ENCODE measurements at places on chromosomes 7 and 10.

DNA sequence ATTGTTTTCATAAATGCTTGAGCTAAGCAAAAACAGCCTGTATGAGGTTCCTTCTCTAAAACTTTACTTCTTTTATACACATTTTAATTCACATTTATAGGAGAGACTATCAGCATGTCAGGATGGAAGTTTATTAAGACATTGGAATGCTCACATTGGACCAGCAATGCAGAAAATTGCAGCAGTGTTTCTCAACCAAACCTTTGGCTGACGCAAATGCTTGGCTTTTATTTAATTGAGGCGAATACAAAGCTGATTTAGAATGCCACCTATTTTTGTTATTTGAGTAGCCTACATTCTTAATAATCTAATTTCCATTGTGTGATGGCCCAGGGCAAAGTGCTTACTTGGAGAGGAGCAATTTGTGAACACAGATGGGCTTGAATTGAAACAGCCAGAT, 283.2 kb downstream of the ARL4A start:
- no peak for DNase-seq

DNA sequence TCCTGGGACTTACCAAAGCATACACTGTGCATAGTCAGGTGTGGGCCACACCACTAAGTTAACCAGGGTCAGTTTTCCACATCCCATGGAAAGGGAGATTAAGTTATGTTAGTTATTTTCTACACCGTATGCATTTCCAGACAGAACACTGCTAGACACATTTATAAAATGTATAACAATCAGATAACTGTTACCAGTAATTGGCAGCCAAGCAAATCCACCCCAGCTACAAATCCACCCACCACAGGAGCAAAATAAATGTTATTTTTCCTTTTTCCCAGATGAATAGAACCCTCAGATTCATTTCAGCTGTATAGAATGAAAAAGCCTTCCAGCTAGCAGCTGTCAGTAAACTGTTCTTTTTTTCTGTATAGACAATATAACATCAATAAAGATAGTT, 256.9 kb upstream of the FZD1 start:
- DNase-seq, result no peak

GRCh38 chr10:97188261-97188711, 2.5 kb upstream of the SLIT1 start:
- DNase-seq, result no peak

DNA sequence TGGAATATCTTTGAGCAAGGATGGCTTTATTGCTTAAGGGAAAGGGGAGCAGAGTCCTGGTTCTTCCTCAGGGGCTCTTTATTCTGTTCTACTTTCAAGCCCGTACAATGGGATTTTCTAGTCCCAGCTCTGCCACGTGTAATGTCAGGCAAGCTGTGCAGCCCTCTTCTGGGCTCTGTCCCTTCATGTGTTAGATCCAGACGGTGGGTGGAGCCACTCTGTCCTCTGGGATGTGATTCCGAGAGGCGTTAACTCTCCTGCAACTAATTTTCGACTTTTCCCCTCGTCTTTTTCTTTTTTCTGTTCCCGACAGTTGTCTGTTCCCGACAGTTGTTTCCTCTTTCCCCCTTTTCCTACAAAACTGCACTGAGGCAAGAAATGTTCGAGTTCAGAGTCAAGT, 34.8 kb downstream of the FBH1 start:
- DNase-seq, result no peak

GRCh38 chr7:8149222-8149621, 112.7 kb downstream of the ICA1 start:
- DNase-seq, result no peak

- DNase-seq, result no peak
These were observed 77.5 kb upstream of the INSIG1 start for GRCh38 chr7:155219947-155220769.

DNA sequence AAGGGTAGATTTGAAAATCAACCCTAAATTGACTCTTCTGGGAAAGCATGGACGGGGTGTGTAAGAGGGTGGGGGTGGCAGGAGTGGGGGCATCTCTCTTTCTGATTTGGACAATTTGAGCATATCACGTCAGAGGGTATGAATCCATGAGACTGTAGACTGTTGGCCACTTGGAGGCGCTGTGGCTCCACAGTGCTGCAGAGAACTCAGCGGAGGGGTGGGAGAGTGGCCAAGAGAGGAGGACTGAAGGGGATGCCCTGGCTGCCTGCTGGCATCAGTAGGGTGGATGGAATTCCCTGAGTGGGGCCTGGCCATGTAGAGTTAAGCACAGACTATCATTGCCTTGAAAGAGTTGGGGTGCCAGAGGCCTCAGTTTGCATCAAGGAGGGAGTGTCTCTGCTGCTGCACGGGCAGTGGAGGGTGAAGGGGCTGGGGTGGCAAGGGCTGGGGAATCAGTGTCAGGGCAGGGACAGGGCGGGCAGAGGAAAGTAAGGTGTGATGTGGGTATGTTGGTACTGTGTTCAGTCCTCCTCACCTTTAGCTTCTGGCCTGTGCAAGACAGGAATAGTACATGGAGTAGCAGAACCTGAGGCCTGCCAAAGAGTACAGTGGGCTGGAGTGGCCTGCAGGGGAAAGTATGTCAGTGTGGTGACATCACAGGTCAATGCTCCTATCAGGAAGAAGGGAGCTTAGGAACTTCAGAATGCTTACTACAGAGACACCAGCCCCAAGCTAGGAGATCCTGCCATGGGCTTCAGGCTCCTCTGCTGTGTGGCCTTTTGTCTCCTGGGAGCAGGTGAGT, 133.5 kb upstream of the PRSS58 start:
- DNase-seq, result no peak

DNA sequence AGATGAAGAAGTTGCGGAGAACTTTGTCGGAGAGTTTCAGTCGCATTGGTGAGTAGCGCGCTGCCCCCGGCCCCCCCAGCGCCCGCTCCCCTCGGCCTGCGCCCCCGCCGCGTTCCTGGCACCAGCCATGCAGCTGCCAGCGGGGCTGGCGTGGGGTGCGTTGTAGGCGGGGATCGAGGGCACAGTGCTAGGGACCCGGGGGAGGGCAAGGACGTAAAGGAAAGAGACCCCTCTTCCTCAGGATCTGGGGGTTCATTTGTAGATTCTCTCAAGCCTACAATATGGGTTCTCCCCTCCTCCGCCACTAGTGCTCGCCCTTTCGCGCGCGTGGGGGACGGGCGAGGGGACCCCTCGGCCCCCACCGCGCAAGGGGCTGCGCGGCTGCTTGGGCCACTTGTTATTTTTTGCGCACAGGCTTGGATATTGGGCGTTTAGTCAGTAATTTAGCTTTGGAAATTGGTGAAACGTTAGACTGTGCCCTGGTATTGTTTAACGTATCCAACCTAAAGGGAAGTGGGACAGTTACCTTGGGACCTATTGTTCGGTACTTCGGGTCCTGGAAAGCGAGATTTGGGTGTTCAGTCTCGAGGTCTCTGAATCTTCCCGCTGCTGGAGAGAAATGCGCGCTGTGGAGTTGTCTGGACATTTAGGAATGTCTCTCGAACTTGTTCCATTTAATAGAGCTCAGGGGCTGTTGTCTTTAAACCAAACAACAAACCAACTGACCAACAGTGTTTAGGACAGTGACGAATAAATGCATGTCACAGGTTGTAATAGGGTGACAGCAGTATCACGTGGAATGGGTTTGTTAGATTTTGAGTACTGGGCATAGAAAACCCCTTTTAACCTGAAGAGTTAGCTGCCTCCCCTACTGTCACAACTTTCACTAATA, 796 bp downstream of the CDK14 start:
- no peak for DNase-seq

GRCh38 chr7:21980926-21981500, 35.3 kb upstream of the CDCA7L start:
- DNase-seq, result no peak

GRCh38 chr10:1715821-1716220, 21.5 kb downstream of the ADARB2 start:
- no peak for DNase-seq

DNA sequence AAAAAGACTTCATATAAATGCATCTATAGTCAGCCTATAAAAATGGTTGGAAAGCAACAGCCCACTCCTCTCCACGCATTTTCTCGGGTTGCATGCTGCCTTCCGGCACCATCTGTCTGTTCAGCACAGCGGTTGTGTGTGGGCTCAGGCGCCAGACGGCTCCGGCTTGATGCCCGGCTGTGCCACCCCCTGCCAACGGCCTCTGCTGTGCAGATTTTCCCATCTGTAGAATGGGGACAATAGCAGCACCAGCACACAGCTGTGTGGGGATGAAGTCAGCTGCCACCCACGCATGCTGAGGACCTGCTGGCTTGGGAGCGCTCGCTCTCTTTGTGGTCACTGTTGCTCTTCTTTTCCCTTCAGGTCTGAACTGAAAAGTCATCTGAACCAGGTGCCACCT, 19.5 kb downstream of the PRKAG2 start:
- no peak for DNase-seq

DNA sequence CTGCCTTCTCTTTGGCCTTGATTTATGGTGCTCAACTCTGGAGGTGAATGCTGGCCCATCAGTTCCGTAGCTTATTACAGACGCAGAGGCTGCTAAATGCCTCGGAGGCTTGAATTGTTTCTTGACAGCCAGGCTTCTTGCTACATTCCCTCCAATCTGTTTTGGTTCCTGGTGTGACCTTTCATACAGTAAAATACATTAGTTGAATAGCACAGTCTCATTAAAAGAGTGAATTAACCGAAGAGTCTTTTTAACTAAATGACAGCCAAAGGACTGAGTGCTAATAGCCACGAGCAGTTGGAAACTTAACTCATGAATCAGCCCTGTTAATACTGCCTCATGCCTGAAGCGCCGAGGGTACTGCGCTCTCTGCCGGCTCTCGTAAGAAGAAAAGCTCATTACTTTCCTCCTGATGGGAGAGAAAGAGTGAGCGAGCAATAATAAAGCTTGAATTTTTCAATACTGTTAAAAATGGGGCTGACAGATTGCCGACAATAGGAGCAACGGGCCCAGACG, 236.4 kb upstream of the GPR26 start:
- DNase-seq, result no peak

DNA sequence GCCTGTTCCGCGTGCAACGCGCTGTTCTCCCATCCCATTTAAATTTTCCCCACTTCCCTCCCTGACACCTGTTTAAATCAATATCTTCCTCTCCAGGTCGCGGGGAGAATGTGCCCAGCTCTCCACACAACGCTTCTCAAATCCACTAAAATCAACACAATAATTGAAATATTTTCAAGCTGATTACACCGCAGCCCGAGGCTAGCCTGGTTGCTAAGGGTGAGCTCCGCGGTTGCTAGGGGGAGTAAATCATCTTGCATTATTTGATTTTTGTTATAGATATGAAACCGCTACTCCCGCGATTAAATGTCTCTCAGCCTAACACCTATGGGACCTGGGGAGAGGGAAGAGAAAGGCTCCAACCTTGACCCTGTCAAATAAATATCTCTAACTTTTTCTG, 36.2 kb downstream of the UNCX start:
- DNase-seq, result no peak

GRCh38 chr7:92731335-92732063, 104.9 kb downstream of the CDK6 start:
- DNase-seq, result no peak

GRCh38 chr10:129761981-129762956, 201.8 kb downstream of the EBF3 start:
- no peak for DNase-seq

- DNase-seq, result no peak
These were observed 36.6 kb upstream of the DUSP5 start for GRCh38 chr10:110461088-110461487.

- DNase-seq, result no peak
These were observed 28.9 kb upstream of the SLC26A5 start for GRCh38 chr7:103474956-103475355.

- DNase-seq, result no peak
These were observed 32.8 kb upstream of the TAS2R16 start for GRCh38 chr7:123028339-123028738.

- DNase-seq, result no peak
These were observed 1197.2 kb downstream of the SORCS1 start for GRCh38 chr10:105967256-105967655.

DNA sequence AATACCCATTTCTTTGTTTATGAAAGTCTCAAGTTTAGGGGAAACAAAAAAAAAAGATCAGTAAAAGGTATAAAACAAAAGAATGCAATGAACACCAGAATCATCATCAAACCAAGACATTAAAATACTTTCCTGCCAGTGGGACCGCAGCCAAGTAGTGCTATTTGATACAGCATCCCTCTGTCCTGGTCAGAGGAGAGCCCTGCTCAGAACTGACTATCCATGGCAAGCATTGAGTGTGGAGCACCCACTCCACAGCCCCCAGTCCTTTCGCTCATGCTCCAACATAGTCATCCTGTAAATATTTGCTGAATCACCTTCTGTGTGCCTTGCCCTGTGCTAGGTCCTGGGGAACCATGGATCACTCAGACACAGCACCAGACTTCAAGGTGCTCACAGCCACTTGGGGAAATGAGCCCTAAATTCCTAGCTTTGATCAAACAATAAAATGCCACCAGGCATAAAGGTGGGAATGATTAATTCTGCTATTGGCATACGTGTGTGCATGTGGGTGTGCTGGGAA, 213.6 kb upstream of the TBX20 start:
- DNase-seq, result no peak

DNA sequence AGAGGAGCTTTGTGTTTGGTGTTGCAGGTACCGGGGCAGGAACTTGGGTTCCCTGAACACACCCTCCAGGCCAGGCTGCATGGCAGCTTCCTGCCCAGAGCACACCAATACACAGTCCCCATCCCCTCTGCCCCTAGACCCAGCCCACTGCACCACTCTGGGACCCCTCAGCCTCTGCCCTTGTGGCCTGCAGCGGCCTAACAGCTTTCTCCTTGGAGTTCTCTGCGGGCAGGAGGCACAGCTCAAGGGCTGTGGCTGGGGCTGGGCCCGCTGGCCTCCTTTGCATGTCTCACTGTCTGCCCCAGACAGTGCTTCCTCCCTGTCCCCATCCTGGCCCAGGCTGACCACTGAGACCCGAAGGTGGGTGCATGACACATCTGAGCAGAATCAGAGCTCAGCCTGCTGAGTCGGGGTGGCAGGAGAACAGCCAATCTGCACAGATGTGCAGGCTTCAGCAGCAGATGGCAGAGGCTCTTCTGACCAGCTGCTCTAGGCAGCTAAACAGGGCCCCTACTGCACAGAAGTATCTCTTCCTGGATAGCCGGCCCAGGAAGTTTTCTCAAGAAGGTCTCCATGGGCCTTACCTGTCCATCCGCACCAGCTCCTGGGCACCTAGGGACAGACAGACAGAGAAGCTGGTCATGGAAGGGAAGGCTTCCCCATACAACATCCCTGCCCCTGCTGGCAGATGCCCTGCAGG, 20.8 kb downstream of the VSIR start:
- DNase-seq, result no peak

DNA sequence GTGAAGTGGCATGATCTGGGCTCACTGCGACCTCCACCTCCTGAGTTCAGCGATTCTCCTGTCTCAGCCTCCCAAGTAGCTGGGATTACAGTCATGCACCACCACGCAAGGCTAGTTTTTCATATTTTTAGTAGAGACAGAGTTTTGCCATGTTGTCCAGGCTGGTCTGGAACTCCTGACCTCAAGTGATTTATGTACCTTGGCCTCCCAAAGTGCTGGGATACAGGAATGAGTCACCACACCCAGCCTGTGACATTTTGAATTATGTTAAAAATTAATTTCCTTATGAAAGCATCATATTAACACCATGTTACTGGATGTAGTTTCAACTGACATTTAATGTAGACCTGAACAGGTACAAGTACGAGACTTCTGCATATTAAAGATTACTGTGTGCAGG, 24.3 kb downstream of the ABCB4 start:
- no peak for DNase-seq
